ENCODE measurements at places on chromosomes 7 and 10.

- no peak for DNase-seq
Measured at GRCh38 chr10:23418051-23418681, 20.7 kb upstream of the OTUD1 start.

DNA sequence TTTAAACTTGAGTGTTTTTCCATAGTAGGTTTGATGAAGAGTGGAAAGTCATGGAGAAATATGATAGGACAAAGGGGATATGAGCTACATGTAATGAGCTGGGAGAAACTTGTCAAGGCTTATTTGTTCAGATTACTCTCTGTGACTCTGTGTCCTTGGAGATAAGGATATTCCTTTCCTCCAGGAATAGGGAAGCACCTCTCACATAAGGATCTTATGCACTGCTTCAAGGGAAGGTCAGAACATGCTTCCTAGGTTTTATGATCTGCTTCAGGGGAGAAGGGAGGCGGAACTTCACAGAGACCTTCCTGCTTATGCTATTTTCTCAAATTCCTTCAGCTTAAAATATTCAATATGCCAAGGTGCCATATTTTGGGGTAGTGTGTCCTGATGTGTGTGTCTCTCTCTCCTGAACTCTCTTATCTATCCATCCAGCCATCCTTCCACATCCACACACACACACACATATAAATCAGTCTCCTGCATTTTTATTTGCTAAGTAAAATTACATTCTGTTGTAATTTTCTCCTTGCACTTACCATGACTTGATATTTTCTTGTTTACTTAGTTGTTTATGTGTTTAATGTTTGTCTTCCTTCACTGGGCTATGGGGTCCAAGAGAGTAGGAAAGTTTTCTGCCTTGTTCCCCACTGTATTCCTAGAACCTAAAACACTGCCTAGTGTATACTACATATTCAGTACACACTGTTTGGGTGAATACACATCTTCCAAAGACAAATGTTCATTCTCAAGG lies 26.4 kb downstream of the ARL4A start:
- no peak for DNase-seq

DNA sequence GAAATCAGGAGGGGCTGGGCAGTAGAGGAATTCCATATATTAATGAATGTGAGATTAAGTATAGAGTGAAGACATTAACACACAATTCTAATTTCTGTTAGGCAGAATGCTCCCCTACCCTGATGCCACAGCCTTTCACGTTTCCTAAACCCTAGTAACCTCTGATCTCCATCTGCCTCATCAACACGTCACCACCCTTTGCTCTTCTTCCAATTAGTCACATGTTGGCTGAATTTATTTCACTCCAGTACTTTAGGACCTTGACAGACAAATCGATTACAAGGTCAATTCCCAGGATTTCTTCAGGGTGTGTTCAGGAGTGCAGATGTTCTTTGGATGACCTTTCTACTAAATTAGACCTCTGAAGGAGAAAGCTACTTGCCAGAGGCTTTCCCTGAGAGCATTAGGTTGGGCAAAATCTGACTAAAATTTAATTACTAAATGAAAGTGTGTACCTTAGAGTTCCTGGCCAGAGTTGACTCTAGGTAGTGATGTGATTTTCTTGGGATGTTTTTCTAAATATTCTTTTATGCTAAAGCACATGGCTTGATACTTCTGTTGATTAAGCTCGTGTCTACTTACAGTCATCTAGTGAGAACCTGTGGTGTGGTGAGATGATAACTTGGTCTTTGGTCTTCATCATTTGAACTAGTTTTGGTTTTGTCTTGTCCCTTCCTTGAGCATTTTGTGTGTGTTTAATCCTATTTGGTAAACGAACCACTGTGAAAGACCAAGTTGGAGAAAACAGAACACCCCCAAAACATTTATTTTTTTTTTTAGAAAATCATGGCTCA lies 12.7 kb downstream of the AGR2 start:
- DNase-seq = no peak

- no peak for DNase-seq
Measured at GRCh38 chr7:136942401-136942800, 73.9 kb downstream of the CHRM2 start.

DNA sequence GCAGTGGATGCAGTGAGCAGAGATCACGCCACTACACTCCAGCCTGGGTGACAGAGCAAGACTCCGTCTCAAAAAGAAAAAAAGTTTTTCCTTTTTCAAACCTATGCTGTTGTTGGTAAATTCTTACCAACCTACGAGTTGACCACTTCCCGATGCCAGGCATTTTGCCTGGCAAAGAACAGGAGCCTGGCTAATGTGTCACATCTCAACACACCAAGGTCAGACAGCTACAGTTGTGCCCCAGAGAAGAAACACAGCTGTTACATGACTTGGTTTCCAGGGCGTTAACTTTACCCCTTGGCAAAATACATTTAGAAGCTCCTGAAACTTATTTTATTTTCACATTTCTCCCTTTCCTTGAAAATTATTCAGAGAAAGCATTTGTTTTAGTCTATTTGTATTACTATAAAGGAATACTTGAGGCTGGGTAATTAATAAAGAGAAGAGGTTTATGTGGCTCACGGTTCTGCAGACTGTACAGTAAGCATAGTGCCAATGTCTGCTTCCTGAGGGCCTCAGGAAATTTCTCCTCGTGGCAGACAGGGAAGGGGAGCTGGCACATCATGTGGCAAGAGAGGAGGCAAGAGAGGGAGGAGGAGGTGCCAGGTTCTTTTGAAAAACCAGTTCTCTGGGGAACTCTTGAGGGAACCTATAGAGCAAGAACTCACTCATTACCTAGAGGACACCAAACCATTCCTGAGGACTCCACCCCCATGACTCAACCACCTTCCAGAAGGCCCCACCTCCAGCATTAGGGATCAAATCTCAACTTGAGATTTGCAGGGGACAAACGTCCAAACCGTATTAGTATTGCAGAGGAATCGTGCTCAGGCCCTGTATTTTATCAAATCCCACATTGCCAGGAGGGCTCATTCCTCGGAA lies 83.3 kb downstream of the PAXIP1 start:
- DNase-seq = no peak

DNA sequence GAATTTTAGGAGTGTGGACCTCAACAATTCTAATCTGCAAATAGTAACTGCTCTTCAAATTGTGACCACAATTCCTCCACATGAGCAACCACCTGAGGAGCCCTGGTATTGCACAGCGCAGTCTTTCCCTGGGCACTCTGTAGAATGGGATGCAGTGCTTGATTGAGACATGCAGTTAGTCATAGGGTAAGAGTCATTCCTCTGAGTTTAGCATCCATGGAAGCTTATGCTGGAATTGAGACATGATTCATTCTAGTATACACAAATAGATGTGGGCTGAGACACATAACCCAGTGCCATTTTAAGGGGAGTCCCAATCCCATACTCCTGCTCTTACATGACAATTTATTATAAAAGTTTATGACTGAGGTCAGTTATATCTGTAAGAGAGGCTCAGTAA lies 582.3 kb upstream of the CNTNAP2 start:
- no peak for DNase-seq

GRCh38 chr10:100371482-100372027 lies 24.5 kb downstream of the SCD start:
- no peak for DNase-seq

- DNase-seq = no peak
Measured at GRCh38 chr7:137399827-137400823, 56.6 kb upstream of the PTN start.

GRCh38 chr7:1749864-1750466 lies 79.9 kb downstream of the ELFN1 start:
- no peak for DNase-seq

DNA sequence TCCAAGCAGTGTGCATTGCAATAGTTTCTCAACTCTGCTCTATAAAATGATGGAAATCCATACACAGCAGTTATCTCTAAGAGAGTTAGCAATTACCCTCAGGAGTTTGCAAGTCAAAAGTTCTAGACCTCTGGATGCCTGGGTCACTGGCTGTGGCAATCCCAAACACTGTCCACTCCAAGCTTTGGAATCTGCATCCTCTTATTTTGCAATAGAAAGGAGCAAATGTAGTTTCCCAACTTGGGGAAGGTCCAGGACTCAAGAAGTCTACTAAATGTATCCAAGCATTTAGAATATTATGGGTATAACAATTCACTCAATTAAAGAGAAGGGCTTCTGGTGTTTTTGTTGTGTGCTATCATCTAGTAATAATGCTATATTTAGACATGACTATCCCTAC lies 131.3 kb upstream of the NRP1 start:
- DNase-seq = no peak
